AML-193 (cell line): ENCODE measurements at places on chromosomes 2 and 18.

- DNase-seq: no peak
These were observed 170.0 kb downstream of the TSN start for GRCh38 chr2:121925466-121925865.

GRCh38 chr2:96325884-96326255 is 753 bp downstream of the ITPRIPL1 start:
- DNase-seq: peak; percentile 18

- DNase-seq: no peak
These were observed 7.3 kb downstream of the PLA2R1 start for GRCh38 chr2:160054984-160055725.

GRCh38 chr2:127683757-127684156 is 8.4 kb upstream of the LIMS2 start:
- no peak for DNase-seq

DNA sequence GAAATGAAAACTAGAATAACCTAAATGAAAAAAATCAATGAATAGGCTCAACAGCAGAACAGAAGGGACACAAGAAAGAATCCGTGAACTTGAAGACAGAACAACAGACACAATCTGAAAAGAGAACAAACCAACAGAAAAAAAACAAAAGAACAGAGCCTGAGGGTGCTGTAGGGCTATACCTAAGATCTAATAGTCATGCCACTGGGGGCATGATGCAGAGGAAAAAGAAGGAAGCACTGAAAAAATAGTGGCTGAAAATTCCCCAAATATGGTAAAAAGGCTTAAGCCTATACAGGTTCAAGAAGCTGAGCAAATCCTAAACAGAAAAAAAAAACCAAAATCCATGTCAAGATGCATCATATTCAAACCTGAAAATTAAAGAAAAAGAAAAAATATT is 50.3 kb downstream of the KANSL3 start:
- DNase-seq: no peak

DNA sequence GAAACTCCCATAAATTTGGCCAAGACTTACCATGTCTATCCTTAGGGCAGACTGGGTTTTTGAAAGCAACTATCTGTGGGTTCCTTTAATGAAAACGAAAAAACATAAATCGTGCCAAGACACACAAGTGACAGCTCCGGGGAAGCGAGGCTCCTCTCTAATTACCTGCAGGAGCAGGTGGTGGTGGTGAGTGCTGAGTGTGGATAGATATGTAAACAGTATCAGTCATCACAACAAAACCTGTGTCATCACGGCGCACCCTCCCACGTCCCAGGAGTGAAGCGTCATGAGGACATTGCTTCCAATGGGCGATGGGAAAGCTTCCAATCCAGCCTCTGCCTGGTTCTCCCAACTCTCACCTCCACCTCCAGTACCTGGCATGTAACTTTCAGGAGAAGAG is 31.3 kb downstream of the ACKR3 start:
- DNase-seq: no peak
